ENCODE measurements at places on chromosomes 5 and 9.

GRCh38 chr9:121883281-121884056 is 209.6 kb downstream of the TTLL11 start:
- DNase-seq, result no peak

- DNase-seq, result no peak
These were observed 552 bp downstream of the TMEM141 start for GRCh38 chr9:136791516-136792276.

GRCh38 chr5:144659634-144660227 is 489.1 kb downstream of the KCTD16 start:
- no peak for DNase-seq

DNA sequence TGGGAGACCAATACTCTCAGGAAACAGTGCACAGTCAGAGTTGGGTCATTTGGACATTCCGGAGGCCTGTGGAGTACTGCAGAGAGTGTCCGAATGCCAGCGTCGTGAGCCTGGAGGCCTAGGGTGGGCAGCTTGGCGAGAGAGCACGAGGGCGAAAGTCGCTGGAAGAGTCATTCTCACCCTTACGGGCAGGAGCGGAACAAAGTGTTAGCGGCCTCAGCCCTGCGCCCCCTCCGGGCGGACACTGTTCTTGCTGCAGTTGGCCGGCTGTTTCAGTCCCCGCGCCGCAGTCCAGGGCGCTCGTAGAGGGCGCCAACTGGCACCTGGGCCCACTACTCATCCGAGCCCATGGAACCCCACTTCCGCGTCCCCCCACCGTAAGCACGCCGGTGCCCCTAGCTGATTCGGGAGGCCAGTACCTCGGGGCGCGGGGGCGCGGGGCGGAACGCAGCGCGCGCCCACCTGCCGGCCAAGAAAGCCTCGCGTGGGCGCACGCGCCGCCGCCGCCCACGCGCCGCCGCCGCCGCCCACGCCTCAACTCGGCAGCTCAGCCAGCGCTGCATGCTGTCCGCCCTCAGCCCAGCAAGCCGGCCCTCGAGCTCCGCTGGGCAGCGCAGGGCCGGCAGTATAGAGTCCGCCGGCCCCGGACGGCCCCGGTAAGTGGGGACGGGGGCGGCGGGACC is 99.7 kb upstream of the CCL21 start:
- no peak for DNase-seq

- no peak for DNase-seq
These were observed 204.5 kb downstream of the SNX18 start for GRCh38 chr5:54721951-54722654.

DNA sequence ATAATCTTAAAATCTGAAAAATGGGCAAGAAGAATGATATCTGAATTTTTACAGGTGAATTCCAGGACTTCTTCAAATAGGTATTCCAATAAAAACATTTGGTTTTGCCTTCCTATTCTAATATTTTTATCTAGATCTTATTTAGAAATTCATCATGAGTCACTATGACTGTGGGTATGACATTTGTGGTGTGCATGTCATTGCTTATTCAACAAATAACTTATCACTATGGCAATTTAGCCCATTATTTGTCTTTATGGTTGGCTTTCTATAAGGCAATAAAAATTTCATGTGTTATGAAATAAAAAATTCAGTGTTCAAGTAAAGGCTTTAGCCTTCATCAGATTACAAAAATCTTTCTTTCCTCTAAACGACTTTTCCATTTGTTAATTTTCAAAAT is 1139.6 kb upstream of the NUDT12 start:
- DNase-seq, result no peak

DNA sequence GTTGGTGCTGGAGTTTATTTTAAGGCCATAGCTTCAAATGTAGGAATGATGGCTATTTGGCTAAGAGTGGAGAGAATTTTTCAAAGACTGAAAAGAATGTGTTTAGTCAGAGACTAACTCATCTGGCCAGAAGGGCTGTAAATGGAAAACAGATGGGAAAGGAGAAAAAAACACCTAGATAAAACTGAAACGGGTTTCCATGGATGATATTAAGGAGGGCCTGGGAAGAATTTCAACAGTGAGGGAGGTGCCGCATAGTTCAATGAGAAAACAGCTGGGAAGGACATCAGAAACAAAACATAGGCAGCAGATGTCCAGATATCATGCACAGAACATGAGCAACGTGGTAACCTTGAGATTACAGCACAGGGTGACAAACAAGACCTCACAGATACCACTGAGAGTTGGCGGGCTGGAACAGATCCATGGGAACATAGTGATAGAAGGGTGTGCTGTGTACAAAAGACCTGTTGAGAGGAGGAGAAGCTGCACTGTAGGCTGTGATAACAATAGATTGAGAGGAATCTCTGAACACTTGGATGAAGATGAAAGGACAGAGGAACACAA is 31.2 kb upstream of the RAD23B start:
- peak; percentile 71 for DNase-seq

DNA sequence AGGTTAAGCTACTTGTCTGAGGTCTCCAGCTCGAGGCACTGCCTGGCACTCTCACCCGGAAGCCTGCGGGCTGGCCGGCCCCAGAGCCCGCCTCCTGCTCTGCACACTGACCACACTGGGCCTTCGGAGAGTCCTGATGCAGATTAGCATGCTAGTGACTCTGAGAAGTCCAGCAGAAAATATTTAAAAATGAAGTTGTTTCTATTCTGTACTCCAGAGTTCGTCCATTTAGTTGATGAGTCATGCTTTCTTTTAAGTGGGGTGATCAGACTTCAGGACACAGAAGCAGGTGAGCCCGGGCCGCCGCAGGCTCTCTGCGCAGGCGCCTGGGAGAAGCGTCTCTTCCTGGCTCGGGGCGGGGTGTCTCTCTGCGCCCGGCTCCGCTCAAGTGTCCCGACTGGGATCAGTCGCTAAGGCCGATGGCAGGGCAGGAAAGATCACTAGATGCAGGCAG is 32.5 kb downstream of the FAM240B start:
- DNase-seq, result no peak

- DNase-seq, result no peak
These were observed 622.6 kb downstream of the CCDC171 start for GRCh38 chr9:16175461-16175860.
